Cerebellar nuclear complex (tissue), 1 donor: ENCODE measurements at places on chromosomes 3 and 15.

GRCh38 chr15:59699810-59700431 lies 10.8 kb upstream of the BNIP2 start:
- no peak for DNase-seq

- DNase-seq, result no peak
Measured at GRCh38 chr3:36804295-36805055, 40.1 kb upstream of the DCLK3 start.

GRCh38 chr3:186967686-186968085 lies 37.4 kb downstream of the ST6GAL1 start:
- no peak for DNase-seq

DNA sequence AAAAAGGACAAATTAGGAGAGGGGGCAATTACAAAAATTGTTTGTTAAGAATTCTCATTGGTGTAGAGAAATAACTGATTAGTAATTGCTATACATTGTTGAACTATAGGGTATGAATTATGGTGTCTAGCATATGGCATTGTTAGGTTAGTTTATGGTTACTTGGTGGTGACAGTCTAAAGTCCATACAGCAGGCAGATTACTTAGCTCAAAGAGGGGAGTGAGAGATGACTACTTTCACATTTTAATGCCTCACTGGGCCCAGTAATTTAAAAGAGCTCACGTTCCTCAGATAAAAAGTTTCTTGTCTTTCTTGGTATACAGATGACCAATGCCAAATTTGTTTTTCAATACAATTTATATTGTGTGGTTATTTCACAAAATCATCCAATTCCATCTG lies 112.4 kb upstream of the NEDD4 start:
- DNase-seq, result no peak

GRCh38 chr3:130992344-130992743 lies 34.3 kb downstream of the ASTE1 start:
- DNase-seq, result no peak

GRCh38 chr3:43296565-43296964 lies 10.2 kb downstream of the SNRK start:
- no peak for DNase-seq

DNA sequence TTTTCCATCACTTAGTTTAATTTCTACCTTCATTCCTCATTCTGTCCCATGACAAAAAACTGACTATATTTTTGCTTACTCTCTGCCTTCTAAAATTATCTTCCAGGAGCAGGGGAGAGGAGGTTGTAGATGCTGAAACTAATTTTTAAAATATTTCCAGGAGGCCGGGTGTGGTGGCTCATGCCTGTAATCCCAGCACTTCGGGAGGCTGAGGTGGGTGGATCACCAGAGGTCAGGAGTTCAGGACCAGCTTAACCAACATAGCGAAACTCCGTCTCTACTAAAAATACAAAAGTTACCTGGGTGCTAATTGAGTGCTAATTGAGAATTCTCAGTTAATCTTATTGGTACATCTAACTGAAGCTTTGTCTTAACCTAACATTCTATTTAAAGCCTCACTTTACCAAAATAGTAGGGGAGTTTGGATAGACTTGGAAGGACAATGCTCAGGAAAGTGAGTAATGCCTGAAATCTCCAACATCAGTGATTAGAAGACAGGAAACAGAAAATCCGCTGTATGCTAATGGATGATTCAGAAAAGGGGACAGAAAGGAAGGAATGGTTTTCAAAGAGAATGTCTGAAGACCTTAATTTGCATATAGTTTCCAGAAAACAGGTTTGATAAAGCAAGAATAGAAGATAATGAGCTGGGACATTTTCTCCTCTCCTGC lies 336.1 kb downstream of the GBE1 start:
- no peak for DNase-seq

DNA sequence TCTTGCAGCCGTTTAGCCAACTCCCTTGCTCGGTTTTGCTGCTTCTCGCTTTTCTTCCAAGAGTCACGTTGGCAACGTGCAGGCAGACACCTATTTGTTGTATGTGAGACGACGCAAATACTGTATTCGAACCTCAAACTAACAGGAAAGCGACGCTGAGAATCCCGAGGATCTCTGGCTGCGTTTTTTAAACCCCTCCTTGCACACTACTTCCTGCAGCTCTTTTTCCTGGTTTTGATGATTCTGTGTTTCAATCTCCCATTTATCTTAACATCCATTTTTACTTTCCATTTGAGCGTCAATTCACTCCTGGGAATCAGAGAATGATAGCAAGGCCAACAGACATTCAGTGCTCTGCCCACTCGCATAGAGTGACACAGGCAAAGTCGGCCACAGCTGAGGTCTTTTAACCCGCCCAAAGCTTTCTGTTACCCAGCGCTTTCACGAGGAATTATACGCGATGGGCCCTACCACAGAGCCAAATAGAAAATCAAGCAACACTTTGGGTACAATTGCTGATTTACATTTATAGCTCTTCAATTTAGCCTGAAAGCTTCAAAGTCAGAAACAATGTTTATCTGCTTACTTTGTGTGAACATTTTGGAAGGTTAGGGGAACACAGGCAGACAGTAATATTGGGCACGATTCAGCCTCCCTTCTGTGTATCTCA lies 1.6 kb upstream of the ANXA2 start:
- DNase-seq, result no peak

DNA sequence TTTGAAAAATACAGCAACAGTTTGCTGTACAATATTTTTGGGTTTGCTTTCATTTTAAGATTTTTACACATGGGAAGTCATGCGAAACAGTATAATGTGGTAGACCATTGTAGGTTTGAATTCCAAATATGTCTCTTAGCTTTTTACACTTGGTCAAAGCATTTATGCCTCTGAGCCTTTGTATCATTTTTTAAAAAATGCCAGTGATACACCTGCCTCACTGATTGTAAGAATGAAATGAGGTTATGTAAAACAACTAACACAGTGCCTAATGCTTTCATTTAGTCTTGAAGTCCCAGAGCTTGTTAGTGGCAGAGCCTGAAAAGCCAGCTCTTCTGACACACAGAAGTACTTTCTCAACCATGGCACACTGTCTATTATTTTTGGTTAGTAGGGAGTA lies 202.0 kb downstream of the UBE2E2 start:
- no peak for DNase-seq
